Stimulated activated CD8-positive, alpha-beta memory T cell treated with anti-CD3 and anti-CD28 coated beads, Interleukin-2, amount 100 ng/mL, for 1 hour (primary cell): ENCODE measurements at places on chromosomes 2 and 18.

- no peak for DNase-seq
These were observed 50.3 kb upstream of the ETAA1 start for GRCh38 chr2:67346718-67347407.

GRCh38 chr2:127740665-127741288, 39.5 kb downstream of the SFT2D3 start:
- DNase-seq = no peak

DNA sequence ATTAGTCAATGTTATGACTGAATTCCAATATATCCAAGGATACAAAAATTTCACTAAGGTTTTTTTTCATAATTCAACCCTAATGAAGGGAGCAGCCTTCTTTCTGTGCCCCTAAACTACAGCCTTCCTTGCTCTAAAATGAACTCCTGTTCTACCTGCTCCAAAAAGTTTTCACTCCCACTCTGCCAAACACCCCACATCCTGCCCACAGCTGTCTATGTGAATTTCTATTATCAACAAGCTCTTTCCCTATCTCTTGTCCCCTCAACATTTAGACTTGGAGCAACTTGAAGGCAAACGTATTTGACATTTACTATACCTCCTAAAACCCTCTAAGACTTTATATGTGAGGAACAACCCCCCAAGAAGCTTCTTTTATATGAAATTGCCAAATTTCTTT, 2.5 kb downstream of the STAT4 start:
- no peak for DNase-seq

DNA sequence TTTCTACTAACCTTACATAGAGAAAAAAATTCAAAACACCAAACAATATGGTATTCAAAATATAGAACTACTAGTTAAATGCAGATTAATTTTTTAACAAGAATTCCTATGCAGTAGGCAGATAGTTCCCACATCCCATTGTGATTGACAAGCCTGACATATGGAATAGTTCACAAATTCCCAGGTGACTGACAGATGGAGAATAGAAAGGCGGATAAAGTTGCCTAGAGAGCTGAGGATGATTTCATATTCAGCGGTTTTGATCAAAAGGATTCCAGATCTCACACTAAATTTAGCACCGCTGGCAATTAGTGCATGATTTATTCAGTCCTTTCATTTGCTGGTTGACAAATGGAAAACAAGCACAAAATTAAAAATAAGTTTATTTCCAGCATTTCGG, 733.7 kb upstream of the POU3F3 start:
- no peak for DNase-seq

DNA sequence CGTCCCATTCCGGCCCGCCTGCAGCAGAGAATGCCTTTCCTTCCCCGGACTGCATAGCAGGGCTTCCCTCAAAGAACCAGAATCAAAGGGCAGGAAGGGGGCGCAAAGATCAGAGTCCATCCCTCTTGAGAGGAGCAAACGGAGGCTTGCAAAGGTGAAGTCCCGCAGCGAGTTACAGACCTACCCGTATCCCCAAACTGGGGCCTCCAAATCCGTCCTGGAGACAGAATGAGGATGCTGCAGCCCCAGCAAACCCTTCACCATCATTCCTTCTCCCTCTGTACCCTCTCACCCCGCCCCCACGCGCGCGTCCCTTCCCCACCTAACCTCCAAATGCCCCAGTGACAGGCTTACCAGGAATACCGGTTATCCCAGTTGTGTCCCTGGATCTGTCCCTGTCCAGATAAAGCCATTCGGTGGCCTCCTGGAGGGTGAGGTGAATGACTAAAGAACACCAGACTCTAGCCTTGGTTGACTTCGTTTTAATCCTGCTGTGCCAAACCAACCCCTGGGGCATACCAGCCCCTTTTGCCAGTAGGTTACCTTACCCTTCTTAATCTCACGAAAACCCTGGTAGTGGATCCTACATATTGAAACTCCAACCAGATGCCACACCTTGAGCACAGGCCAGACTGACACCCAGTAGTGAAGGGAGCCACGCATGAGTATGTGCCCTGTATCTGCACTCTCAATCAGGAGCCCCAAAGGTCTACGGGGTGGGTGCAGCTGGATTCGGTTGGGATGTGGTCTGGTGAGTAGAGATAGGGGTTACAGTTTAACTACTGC, 961 bp upstream of the SLC40A1 start:
- DNase-seq = no peak

GRCh38 chr2:151354807-151355206, 2.6 kb upstream of the TNFAIP6 start:
- DNase-seq = no peak

- DNase-seq = no peak
These were observed 32.3 kb downstream of the CHN1 start for GRCh38 chr2:174972924-174973323.

GRCh38 chr2:172437419-172438341, 10.3 kb downstream of the ITGA6 start:
- DNase-seq = no peak

DNA sequence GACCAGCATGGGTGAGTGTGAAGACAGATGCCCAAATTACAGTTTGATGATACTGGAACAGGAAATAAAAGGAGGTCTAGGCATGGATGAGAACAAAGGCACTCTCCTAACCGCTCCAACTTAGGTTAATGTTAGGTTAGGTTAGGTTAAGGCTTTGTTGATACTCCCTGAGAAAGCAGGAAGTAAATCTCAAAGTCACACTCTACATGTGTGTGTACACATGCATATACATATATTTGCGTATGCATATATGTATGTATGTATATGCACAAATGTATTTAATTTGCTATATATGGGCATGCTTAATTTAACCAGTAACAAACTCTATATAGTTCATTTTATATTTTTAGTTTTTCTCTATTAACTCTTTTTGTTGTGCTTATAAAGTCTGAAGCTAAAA, 139.3 kb downstream of the UPP2 start:
- DNase-seq = no peak
